ENCODE measurements at places on chromosomes 2 and 18. TPM values are rescaled to one million over a fixed set of nuclear protein-coding genes. Genes with fewer than 3 reads are reported as not detected.

GRCh38 chr2:112181571-112182290 lies 43.5 kb downstream of the FBLN7 start:
- no peak overlapping the region for H3K4me3 ChIP-seq
- H3K4me1 ChIP-seq = peaks cover 14% of the 10 kb centered on the region

- DNase-seq = no peak
- H3K4me3 ChIP-seq = no peak overlapping the region
- no peaks in the 10 kb centered on the region for H3K36me3 ChIP-seq
- H3K4me1 ChIP-seq = no peaks in the 10 kb centered on the region
- no peak overlapping the region for H3K27ac ChIP-seq
- no peaks in the 10 kb centered on the region for H3K27me3 ChIP-seq
Observed at GRCh38 chr2:35585972-35586371, 769.6 kb upstream of the CRIM1 start.

DNA sequence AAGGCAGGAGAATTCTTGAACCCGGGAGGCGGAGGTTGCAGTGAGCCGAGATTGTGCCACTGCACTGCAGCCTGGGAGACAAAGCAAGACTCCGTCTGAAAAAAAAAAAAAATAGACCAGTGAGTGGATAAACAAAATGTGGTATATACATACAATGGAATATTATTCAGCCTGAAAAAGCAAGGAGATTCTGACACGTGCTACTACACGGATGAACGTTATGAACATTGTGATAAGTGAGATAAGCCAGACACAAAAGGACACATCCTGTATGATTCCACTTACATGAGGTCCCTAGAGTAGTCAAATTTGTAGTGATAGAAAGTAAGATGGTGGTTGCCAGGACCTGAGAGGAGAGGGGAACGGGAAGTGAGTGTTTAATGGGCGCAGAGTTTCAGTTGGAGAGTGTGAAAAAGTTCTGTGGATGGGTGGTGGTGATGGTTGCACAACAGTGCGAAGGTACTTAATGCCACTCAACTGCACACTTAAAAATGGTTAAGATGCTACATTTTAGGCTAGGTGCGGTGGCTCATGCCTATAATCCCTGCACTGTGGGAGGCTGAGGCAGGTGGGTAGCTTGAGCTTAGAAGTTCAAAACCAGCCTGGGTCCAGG lies 38.3 kb downstream of the NIFK start:
- no peak overlapping the region for H3K4me3 ChIP-seq
- peaks cover 21% of the 10 kb centered on the region for H3K4me1 ChIP-seq
- H3K27ac ChIP-seq = no peak overlapping the region
- H3K27me3 ChIP-seq = no peaks in the 10 kb centered on the region

DNA sequence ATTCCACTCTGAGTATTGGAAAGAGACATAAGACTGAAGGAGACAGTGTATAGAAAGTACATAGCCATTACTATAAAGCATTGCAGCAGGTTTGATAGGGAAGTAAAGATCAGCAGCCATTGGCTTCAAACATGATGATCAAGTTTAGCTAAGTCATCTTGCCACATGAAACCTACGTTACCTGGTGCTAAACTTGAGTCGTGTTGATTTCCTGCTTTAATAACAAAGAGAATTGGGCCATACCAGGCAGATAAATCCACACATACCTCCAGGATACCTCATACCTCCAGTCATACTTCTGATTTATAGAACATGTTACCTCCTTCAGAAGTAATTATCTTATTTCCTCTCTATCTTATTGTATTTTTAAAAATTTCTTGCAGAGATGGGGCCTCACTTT lies 10.3 kb upstream of the KYNU start:
- H3K27me3 ChIP-seq = no peaks in the 10 kb centered on the region
- H3K4me1 ChIP-seq = no peaks in the 10 kb centered on the region
- H3K27ac ChIP-seq = no peak overlapping the region
- DNase-seq = no peak
- no peaks in the 10 kb centered on the region for H3K36me3 ChIP-seq
- no peak overlapping the region for H3K4me3 ChIP-seq

GRCh38 chr18:21141668-21142422 lies 30.2 kb upstream of the ROCK1 start:
- H3K4me3 ChIP-seq = no peak overlapping the region
- DNase-seq = peak; percentile 52
- peaks cover 2% of the 10 kb centered on the region for H3K4me1 ChIP-seq

DNA sequence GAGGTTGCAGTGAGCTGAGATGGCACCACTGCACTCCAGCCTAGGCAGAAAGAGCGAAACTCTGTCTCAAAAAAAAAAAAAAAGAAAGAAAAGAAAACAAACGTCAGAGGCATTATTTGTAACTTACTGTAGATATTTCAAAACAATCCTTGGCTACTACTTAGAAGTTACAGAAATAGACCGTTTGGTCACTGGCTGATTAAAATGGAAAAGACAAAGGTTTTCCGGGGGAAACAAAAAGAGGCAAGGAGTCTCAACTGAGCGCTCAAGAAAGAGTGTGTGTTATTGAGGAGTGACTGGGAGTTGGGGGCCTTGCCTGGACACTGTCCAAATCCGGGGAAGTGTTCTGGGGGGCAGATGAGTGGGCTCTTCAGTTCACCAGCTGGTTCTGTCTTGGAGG lies 47.6 kb downstream of the TEX44 start:
- H3K4me1 ChIP-seq = peaks cover 42% of the 10 kb centered on the region
- peak overlapping the region; percentile 92 for H3K27ac ChIP-seq
- H3K36me3 ChIP-seq = no peaks in the 10 kb centered on the region
- H3K27me3 ChIP-seq = no peaks in the 10 kb centered on the region
- DNase-seq = peak; percentile 88
- no peak overlapping the region for H3K4me3 ChIP-seq

- H3K27ac ChIP-seq = no peak overlapping the region
- DNase-seq = no peak
- H3K4me3 ChIP-seq = no peak overlapping the region
- peaks cover 3% of the 10 kb centered on the region for H3K36me3 ChIP-seq
- peaks cover 10% of the 10 kb centered on the region for H3K4me1 ChIP-seq
Observed at GRCh38 chr18:13527256-13527655, 199.1 kb downstream of the FAM210A start.

DNA sequence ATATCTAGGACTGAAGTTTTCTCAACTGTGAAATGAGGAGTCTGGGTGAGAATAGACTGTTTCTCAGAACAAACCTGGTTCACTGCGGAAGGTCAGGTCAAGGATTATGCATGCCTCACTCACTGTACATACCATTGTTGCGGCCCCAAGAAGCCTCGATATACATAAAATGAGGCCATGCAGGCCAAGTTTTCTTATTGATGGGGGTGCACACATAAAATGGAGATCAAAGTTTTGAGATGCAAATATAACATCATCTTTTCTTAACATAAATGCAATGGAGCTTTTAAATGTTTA lies 1366.1 kb upstream of the CELF4 start:
- H3K36me3 ChIP-seq = no peaks in the 10 kb centered on the region
- DNase-seq = no peak
- no peaks in the 10 kb centered on the region for H3K27me3 ChIP-seq
- no peak overlapping the region for H3K4me3 ChIP-seq

GRCh38 chr2:136909777-136910176 lies 144.4 kb downstream of the THSD7B start:
- DNase-seq = no peak
- H3K27me3 ChIP-seq = no peaks in the 10 kb centered on the region
- no peak overlapping the region for H3K27ac ChIP-seq

DNA sequence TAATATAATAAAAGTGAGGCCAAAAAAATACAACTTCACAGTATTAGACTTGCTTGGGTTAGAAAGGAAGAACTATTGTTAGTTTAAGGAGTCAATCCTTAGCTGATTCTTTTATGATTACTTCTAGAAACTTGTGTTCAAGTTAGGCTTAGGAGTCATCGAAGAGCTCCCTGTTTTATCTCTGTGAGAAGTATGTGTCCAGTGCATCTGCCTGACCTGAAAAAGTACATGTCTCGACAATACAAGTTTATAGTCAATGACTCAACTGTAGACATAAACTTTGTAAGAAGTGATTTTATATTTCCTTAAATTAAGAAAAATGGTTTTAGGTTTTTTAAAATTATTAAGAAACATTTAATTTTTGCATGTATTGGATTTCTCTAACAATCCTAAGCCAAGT lies 571.2 kb downstream of the ZEB2 start:
- no peaks in the 10 kb centered on the region for H3K36me3 ChIP-seq
- no peaks in the 10 kb centered on the region for H3K4me1 ChIP-seq

- peak; percentile 80 for DNase-seq
- no peaks in the 10 kb centered on the region for H3K27me3 ChIP-seq
- H3K4me1 ChIP-seq = no peaks in the 10 kb centered on the region
- H3K27ac ChIP-seq = no peak overlapping the region
Observed at GRCh38 chr2:186256540-186256939, 229.5 kb upstream of the ZC3H15 start.

DNA sequence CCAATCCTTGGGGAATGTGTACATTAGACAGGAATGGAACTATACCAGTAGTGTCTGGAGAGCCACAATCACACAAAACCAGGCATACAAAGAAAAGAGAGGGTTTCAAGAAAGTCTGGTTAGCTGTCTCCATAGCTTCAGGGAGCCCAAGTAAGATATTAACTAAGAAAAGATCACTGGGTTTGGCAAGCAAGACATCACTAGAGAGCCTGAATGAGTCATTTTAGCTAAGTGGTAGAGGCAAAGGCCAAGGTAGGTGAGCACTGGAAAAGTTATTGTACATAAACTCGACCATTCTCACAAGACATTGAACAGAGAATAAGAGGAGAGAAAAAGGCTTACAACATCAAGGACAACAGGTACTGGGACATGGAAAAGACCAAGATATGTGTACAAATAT lies 143.8 kb upstream of the ARL4C start:
- H3K27ac ChIP-seq = no peak overlapping the region
- no peaks in the 10 kb centered on the region for H3K27me3 ChIP-seq
- H3K36me3 ChIP-seq = no peaks in the 10 kb centered on the region
- no peaks in the 10 kb centered on the region for H3K4me1 ChIP-seq
- DNase-seq = no peak
- no peak overlapping the region for H3K4me3 ChIP-seq

DNA sequence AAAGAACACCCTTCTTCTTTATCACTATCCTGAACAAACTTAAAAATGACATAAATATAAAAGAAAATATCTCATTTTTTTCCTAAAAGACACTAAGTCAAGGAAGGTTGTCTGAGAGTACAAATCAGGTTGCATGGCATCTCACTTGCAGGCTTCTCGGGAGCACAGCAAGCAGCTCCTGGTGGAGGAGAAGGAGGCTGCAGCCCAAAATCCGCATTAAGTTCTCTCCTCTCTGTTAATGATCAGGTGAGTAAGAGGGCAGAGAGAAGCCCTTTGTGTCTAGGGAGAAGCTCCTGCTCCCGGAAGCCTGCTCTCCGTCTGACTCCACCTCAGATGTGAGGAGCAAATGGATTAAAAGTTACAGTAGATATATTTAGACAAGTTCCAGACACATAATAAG lies 35.0 kb upstream of the DOK6 start:
- no peak overlapping the region for H3K4me3 ChIP-seq
- H3K27ac ChIP-seq = no peak overlapping the region
- DNase-seq = no peak
- no peaks in the 10 kb centered on the region for H3K36me3 ChIP-seq
- no peaks in the 10 kb centered on the region for H3K27me3 ChIP-seq

GRCh38 chr2:26559044-26559405 lies 81.1 kb upstream of the OTOF start:
- peaks cover 69% of the 10 kb centered on the region for H3K27me3 ChIP-seq
- no peak overlapping the region for H3K4me3 ChIP-seq
- DNase-seq = no peak
- H3K36me3 ChIP-seq = no peaks in the 10 kb centered on the region
- H3K27ac ChIP-seq = no peak overlapping the region
- H3K4me1 ChIP-seq = peaks cover 17% of the 10 kb centered on the region

DNA sequence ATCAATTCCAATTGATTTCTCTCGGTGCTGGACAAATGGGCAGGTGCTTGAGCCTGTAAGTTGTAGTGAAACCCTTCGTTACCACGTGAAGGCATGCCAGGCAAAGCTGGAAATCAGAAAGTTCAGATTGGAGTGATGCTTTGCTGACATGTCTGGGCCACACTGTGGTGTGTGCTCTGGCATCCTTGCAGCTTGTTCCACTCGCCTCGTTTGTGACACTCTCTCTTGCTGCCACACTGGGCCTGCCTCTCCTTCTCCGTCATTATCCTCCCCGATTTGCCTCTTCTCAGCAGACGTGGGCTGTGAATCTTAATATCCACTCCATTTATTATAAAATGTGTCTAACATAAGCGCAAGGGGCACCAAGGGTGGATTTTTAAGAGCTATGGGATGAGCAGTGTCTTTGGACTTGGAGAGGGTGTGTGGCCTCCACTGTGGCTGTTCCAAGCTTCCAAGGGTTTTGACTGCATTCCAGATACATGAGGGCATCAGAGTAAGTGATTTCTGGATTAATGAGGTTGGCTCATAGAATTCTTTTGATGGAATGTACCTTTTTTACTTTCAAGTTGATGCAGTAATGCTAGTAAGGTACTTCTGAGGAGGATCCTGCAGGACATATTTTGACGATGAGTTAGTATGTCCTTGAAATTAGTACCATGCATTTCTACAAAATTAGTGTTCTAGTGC lies 238.8 kb downstream of the TPGS2 start:
- H3K27ac ChIP-seq = no peak overlapping the region
- H3K4me1 ChIP-seq = no peaks in the 10 kb centered on the region
- no peaks in the 10 kb centered on the region for H3K27me3 ChIP-seq
- no peaks in the 10 kb centered on the region for H3K36me3 ChIP-seq
- DNase-seq = no peak

- no peak for DNase-seq
- no peaks in the 10 kb centered on the region for H3K4me1 ChIP-seq
- no peak overlapping the region for H3K4me3 ChIP-seq
- H3K27ac ChIP-seq = no peak overlapping the region
- no peaks in the 10 kb centered on the region for H3K36me3 ChIP-seq
- no peaks in the 10 kb centered on the region for H3K27me3 ChIP-seq
Observed at GRCh38 chr2:217127744-217128143, 267.9 kb upstream of the TNP1 start.

DNA sequence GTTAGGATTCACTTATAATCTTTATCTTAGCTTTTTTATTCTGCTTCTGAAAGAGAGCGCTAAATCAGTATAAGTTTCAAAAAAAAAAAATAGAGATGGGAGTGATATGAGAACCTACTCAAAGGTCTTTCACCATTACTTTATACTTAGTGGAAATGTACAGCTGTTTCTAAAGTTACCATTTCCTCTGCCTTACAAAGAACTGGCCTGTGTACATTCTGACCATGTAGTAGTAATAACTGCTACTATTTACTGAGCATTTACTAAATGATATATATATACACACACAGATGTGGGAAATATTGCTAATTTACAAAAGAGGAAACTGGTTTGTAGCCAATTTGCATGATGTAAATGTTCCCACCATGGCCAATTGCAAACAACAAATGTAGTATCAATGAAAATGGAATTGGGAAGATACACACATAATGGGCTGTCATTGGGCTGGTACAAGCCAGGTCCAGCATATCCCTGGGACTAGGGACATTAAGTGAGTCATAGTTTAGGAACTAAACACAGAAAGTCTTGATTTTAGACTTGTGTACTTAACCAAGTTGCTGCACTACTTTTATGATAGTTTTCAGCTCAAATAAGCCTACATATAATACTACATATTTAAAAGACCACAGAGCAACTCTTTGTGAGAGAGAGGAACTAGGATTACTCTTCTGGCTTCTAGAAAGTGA lies 67.1 kb downstream of the DYNC1I2 start:
- H3K27me3 ChIP-seq = no peaks in the 10 kb centered on the region
- peaks cover 9% of the 10 kb centered on the region for H3K36me3 ChIP-seq
- H3K27ac ChIP-seq = no peak overlapping the region
- H3K4me1 ChIP-seq = no peaks in the 10 kb centered on the region
- H3K4me3 ChIP-seq = no peak overlapping the region

Gene EGR4
- polyA plus RNA-seq = not detected

Gene POTEF
- polyA plus RNA-seq = 0.09 TPM

Gene SIGLEC15
- polyA plus RNA-seq = 0.14 TPM

Gene IGFBP2
- 187 TPM for polyA plus RNA-seq

Gene NDUFS1
- 61.2 TPM for polyA plus RNA-seq

Gene ASPRV1
- polyA plus RNA-seq = 2.1 TPM

Gene UGT1A6
- polyA plus RNA-seq = not detected

Gene HK2
- 6.7 TPM for polyA plus RNA-seq

Gene SDC1
- polyA plus RNA-seq = 37.9 TPM

Gene C2orf72
- 0.44 TPM for polyA plus RNA-seq

Gene CDKL4
- 0.24 TPM for polyA plus RNA-seq
